Stimulated activated CD4-positive, alpha-beta T cell treated with anti-CD3 and anti-CD28 coated beads, Interleukin-2, amount 100 ng/mL, for 48 hours (primary cell): ENCODE measurements at places on chromosomes 5 and 9.

GRCh38 chr5:150262502-150262901, 27.1 kb downstream of the CAMK2A start:
- DNase-seq = no peak

GRCh38 chr9:1031951-1032601, 18.1 kb upstream of the DMRT2 start:
- DNase-seq = no peak

- no peak for DNase-seq
Measured at GRCh38 chr5:36755920-36756488, 120.6 kb upstream of the NIPBL start.

DNA sequence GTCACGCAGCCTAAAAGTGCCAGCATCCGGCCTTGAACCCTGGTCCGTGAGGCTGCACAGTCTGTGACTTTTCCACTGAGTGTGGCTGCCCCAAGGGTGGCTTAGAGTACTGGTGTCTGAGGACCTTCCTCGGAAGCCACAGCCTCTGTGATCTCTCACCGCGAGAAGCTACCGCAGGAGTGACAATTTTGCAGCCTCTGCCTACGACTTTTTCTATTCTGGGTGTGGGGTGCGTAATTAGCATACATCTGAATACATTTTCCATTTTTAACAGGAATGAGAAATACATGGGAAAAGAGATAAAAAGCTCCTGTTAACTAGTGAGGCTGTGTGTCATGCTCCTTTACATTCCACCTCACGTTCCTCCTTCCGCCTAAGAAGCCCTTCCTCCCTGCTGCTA, 48.3 kb upstream of the HRH2 start:
- peak; percentile 24 for DNase-seq

- no peak for DNase-seq
Measured at GRCh38 chr5:107806271-107806670, 135.5 kb upstream of the EFNA5 start.

- no peak for DNase-seq
Measured at GRCh38 chr9:111442360-111443027, 41.7 kb downstream of the ECPAS start.

DNA sequence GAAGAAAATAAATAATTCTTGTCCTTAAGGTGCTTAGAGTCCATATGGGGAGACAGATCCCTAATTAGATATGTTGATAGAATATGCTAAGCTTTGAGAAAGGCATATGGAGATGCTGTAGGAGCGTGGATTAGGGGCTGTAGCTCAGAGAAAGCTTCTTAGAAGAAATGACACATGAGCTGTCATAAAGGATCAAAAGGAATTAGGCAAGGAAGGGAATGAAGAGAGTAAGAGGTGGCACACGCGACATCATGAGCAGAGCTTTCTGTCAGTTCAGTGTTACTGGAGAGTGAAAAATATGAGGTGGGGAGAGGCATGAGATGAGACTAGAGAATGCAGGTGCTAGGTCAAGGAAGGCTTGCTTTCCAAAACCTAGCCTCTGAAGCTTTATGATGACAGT, 118.6 kb downstream of the KIAA0825 start:
- DNase-seq = no peak

GRCh38 chr5:16464231-16464630, 1.4 kb downstream of the ZNF622 start:
- DNase-seq = no peak

DNA sequence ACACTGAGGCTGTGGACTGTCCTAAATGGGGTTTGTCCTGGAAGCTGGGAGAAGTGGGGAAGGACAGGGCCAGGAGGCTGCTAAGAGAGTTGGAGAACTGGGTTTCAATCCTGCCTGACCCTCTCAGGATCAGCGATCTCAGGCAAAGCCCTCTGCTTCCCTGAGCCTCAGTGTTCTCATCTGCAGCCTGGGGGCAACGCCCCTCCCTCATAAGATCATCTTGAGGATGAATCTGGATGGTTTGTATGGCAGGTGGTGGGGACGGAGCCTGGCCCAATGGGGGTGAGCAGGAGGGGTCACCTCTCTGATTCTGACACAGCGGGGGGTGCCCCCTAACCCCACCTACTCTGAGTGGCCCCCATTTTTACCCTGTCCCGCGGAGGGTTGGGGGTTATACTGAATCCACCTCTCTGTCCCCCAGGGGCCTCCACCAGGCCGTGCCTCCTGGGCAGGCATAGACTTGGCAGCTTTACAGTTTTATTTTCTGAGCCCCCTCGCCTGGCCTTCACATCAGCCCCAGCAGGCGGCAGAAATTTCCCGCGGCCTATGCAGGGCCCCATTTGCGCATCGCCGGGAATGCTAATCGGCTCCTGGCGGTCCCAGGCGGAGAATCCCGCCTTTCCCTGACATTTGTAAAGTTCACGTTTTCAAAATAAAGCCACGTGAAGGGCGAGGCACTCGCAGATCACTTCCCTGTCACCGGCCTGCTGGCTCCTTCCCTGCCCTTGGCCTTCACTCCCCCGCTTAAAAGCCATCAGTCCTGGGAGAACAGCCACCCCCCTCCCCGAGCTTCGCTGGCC, 17.8 kb upstream of the LAMC3 start:
- no peak for DNase-seq

GRCh38 chr5:67283275-67283987, 86.8 kb upstream of the CD180 start:
- no peak for DNase-seq

DNA sequence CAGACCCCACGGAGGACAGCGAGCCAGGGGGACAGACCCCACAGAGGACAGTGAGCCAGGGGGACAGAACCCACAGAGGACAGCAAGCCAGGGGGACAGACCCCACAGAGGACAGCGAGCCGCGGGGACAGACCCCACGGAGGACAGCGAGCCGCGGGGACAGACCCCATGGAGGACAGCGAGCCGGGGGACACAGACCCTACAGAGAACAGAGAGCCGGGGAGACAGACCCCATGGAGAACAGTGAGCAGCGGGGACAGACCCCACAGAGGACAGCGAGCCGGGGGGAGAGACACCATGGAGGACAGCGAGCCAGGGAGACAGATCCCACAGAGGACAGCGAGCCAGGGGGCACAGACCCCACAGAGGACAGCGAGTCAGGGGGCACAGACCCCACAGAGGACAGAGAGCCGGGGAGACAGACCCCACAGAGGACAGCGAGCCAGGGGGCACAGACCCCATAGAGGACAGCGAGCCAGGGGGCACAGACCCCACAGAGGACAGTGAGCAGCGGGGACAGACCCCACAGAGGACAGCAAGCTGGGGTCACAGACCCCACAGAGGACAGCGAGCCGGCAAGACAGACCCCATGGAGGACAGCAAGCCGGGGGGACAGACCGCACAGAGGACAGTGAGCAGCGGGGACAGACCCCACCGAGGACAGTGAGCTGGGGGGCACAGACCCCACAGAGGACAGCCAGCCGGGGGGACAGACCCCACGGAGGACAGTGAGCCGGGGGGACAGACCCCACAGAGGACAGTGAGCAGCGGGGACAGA, 4.4 kb upstream of the ZDHHC11 start:
- DNase-seq = no peak

GRCh38 chr5:80153586-80154126, 102.2 kb downstream of the SERINC5 start:
- DNase-seq = no peak

- no peak for DNase-seq
Measured at GRCh38 chr5:38940230-38940858, 94.5 kb downstream of the OSMR start.

DNA sequence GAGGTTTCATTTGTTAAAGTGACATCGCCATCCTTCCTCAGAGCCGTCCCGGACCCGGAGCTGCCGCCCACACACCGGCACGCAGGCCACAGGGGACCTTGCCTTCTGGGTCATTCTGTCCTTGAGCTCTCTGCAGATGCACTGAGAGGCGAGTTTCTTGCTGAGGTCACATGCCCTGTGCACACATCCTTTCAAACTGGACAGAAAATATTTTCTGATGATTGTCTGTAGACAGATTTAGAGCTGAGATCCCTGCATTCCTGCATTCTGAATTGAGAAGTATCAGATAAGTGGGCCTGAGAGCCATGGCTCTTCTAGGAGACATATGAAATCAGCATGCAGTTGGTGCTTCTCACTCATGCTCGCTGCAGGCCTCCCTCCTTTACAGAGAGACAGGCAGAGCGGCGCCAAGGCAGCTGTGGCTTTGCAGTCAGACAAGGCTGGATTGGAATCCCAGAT, 25.4 kb downstream of the BOD1 start:
- DNase-seq = no peak

DNA sequence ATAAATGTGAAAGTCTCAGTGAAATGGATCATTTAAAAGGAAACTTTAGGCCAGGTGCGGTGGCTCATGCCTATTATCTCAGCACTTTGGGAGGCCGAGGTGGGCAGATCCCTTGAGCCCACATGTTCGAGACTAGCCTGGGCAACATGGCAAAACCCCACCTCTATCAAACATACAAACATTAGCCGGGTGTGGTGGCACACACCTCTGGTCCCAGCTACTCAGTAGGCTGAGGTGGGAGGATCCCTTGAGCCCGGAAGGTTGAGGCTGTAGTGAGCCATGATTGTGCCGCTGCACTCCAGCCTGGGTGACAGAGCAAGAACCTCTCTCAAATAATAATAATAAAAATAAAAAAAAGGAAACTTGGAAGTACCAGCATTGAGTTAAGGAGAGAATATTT, 176.1 kb downstream of the HSPA4 start:
- DNase-seq = no peak

DNA sequence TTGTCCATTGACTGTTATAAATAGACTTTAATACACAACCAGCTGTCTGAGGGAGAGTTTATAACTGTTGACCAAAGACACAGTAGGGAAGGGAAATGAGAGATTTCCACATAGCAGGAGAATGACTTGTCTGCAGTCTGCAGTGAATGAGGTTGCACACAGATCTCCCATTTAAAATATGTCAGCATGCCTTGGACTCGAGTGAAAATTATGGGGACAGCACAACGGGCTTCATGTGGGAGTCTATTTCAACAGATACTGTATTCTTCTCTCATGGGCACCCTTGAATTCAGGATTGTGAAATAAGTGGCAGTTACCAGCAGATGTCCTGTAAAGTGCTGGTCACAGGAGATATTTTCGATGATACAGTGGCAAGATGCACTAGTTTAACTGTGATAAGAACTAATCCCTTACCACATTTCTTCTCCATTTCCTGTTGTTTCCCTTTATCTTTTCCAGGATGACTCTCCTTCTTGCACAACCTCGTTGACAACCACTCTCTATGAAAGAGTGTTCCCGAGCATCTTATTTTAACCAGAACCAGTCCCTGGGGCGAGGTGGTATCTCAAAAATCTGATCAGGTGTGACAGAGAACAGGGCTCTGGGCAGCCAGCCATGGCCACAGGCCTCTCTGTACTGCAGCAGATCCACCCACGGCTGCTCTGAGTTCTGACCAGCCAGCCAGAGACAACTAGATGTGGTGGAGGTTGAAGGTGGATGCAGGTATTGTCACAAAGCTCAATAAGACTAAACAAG, 51.5 kb upstream of the MAP3K1 start:
- DNase-seq = no peak
